ENCODE measurements at places on chromosomes 4 and X. TPM values are rescaled to one million over a fixed set of nuclear protein-coding genes. Genes with fewer than 3 reads are reported as not detected.

The ALAS2 gene
- not detected for total RNA-seq

The ARHGEF38 gene
- total RNA-seq: not detected

The TENT5D gene
- total RNA-seq: not detected

The UGT2B11 gene
- total RNA-seq: not detected

The EMCN gene
- total RNA-seq: not detected

The CXorf65 gene
- 68.3 TPM for total RNA-seq

The CEP135 gene
- total RNA-seq: 21.5 TPM

The AR gene
- 1.5 TPM for total RNA-seq

The XAGE1A gene
- total RNA-seq: not detected

The ZFYVE28 gene
- total RNA-seq: 49.4 TPM

The TEX11 gene
- total RNA-seq: not detected

The RADX gene
- 13.2 TPM for total RNA-seq

The C4orf17 gene
- not detected for total RNA-seq

The ANXA3 gene
- total RNA-seq: 5.1 TPM

The ZNF280C gene
- 5.2 TPM for total RNA-seq

The SPRY1 gene
- total RNA-seq: 17.2 TPM

The DKK2 gene
- not detected for total RNA-seq

The PASD1 gene
- not detected for total RNA-seq

The ARHGAP10 gene
- total RNA-seq: 23.3 TPM

The TMSB15C gene
- total RNA-seq: 3.1 TPM

The SCRG1 gene
- not detected for total RNA-seq

The UCHL1 gene
- not detected for total RNA-seq

The F8 gene
- total RNA-seq: 5.6 TPM

The TEX13B gene
- total RNA-seq: not detected

The RTL3 gene
- not detected for total RNA-seq

The ADGRG2 gene
- not detected for total RNA-seq

The ATP8A1 gene
- 59.2 TPM for total RNA-seq

The ABLIM2 gene
- 4.1 TPM for total RNA-seq

The DGKK gene
- not detected for total RNA-seq

The HSD17B13 gene
- 0.20 TPM for total RNA-seq

The RAB41 gene
- not detected for total RNA-seq

The OCIAD1 gene
- 78.8 TPM for total RNA-seq

The ZBTB33 gene
- total RNA-seq: 21.5 TPM

The NR0B1 gene
- total RNA-seq: not detected

The CYSLTR1 gene
- 5.5 TPM for total RNA-seq

The CLCN5 gene
- 2.8 TPM for total RNA-seq

The PPARGC1A gene
- total RNA-seq: not detected

The DCHS2 gene
- 0.12 TPM for total RNA-seq

The TADA2B gene
- total RNA-seq: 40.9 TPM

The CA5B gene
- 59.2 TPM for total RNA-seq

The TMPRSS11D gene
- total RNA-seq: not detected

The MAGEB10 gene
- not detected for total RNA-seq

The UGT2B10 gene
- not detected for total RNA-seq

The TRIM75 gene
- total RNA-seq: not detected

The SPARCL1 gene
- not detected for total RNA-seq

The GAGE12H gene
- not detected for total RNA-seq

The TKTL2 gene
- 0.10 TPM for total RNA-seq

The ABCD1 gene
- 14.7 TPM for total RNA-seq

The NPY1R gene
- not detected for total RNA-seq

The TRPC3 gene
- total RNA-seq: not detected

The SH3TC1 gene
- 134 TPM for total RNA-seq

The ASMTL gene
- total RNA-seq: 34.6 TPM

The TECRL gene
- not detected for total RNA-seq
